ENCODE measurements at places on chromosomes 7 and 10. TPM values are rescaled to one million over a fixed set of nuclear protein-coding genes. Genes with fewer than 3 reads are reported as not detected.

DNA sequence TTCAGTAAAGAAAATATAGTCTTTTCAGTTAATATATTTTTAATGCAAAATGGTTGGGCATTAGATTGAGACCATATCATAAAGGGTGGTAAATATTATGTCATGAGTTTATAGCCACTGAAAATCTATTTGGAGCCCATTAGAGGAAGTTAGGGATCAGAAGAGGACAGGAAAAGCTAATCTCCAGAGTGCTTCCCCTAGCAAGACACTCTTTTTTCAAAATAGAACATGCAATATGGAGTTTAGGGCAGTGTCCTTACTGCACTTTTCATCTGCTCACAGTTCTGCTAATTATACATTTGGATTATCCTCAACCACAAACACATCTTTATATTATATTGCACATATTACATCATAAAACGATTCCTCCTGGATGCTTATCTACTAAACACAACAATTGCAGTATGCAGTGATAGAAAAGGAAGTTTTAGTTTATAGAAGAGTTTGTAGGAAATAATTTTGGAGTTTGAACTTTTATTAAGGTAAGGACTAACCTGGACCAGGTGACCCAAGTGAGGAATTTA is 159.8 kb downstream of the PHF14 start:
- DNase-seq, result no peak

Gene GPR26
- total RNA-seq, result not detected

Gene MBL2
- total RNA-seq, result 0.17 TPM

Gene CLDN12
- total RNA-seq, result 12.7 TPM

Gene GRID1
- not detected for total RNA-seq

Gene NAT16
- not detected for total RNA-seq
